ENCODE measurements at places on chromosomes 16 and 17.

- DNase-seq, result no peak
Measured at GRCh38 chr17:6941989-6942388, 53.9 kb upstream of the ALOX12 start.

GRCh38 chr17:68302666-68303065 is 11.4 kb downstream of the ARSG start:
- no peak for DNase-seq

GRCh38 chr17:15123593-15124263 is 141.4 kb downstream of the PMP22 start:
- no peak for DNase-seq

DNA sequence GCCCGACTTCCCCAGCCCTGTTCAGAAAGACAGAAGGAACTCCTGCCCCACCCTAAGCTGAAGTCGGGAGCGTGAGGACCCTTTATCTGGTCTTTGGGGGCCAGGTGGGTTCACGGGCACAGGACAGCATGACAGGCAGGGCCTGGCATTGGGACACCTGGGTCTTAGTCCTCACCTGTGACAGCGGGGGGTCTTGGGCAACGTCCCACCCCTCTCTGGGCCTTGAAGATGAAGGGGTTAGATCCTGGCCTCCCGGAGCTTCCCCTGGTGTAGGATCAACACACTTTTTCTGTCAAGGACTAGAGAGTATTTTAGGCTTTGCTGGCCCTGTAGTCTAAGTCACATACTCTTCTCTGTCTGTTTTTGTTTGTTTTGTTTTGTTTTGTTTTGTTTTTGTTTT is 65.1 kb downstream of the JPH3 start:
- DNase-seq, result no peak

DNA sequence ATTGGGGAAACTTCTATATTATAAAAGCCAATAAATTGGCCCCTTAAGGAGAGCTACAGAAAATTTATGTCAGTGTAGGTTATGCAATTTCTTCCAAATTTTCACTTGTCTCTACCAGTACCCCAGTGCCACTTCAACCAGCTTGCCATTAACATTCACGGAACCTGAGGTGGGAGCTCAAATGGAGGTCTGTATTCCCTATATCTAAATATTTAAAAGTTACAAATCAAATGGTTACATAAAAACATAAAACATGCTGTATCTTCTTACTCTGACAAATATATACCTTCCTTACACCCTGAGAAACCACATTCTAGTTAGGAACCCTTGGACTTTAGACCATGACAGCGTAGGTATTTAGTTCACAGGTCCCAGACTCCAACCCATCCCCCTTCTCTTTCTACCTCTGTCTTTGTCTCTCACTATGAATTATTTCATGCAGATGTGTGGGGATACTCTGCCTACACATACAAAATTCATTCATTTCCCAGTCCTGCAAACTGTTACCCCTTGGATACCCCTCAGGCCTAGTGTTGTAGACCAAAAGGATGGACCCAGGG is 127.8 kb upstream of the PMFBP1 start:
- DNase-seq, result no peak

GRCh38 chr16:57089406-57089805 is 3.0 kb upstream of the CPNE2 start:
- no peak for DNase-seq

GRCh38 chr17:27807567-27808470 is 7.5 kb upstream of the NOS2 start:
- DNase-seq, result peak; percentile 95

GRCh38 chr16:85168732-85169256 is 56.5 kb upstream of the CIBAR2 start:
- peak; percentile 26 for DNase-seq

DNA sequence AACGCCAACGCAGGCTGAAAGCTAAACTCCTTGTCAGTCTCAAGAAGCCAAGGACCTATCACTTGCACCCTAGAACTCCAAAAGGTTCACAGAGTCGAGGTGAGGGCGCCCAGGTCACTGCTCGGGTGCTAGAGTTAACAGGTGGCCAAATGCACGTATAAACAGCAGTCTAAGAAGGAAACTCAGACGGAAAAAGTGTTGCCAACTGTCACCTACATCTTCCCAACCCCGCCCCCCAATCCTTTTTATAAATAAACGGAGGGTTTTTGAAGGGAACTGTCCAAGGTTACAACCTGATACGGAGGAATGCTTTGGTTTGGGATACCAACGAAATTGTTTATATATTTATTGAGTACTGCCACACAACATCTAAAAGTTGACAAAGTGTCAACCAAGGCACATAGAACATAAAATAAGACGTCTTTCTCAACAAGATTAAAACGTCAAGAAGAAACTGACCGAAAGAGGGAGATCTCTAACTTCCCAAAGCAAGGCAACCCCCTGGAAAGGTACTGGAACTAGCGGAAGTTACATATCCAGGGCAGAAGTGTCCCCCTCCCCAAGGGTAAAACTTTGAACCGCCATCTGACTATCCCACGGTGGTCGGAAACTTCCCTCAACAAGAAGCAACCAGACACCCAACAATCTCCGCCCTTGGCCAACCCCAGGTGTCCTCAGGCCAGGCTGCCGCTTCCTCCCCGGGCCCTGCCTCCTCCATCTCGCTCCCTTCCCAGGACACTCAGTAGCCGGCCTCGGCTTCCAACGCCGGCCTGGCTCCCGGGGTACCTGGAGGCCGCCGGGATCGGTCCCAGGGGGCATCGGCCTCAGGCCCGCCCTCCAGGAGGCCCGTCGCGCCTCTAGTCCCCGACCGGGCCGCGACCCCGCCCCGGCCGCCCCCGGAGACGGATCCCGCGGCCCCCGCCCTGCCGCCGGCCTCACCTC is 982 bp downstream of the SPAG9 start:
- peak; percentile 80 for DNase-seq

DNA sequence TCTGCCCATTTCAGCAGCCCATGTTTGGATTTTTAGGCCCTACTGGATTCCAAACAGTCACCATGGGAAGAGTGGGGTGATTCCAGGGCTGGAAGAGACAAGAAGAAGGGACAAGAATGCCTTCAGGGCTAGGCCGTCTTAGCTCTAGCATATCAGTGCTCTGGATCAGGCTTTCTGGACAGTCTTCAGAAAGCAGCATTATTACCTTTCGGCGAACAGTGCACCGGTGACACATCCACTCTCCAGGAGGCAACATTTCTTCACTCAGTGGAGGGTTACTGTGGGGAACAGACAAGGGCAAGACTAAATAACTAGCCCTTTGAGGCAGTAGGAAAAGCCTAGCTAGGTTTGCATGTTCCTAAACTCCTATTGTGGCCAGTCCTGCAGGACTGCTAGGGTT is 23.9 kb upstream of the DHRS13 start:
- no peak for DNase-seq

DNA sequence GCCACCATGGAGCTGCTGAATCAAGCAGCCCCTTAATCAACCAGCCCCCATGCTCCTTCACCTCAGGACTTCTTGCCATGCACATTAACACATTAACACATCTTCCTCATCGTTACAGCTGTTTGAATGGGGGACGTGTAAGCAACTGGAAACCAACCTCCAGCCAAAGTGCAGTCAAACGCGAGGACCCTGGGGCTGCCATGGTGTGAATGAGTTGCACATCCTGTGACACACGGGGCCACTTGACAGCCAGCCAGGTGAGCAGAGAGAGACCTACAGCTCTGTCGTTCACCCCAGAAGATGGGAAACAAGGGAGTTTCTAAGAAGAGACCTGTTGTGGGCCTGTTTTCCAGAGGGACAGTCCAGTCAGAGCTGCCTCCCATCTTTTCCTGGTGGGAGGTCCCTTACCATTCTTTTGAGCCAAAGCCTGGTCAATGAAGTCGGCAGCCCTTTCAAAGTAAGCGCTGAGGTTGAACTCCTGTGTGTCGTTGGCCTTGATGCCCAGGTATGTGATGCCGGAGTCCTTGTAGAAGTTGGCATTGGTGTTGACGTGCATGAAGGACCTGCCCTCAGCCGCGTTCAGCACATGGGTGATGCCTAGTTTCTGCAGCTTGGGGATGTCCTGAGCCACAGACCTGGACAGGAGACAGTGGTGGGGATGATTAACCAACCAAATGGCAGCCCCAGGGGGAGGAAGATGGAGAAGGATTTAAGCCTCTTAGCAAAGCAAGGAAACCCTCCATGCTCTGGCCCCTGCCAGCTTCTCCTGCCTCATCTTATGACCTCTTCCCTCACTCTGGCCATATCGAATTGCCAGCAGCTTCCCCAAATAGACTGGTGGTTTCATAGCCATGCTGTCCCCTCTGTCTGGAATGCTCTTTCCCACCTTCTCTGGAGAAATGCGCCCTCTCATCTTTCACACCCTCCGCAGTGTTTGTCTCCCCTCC is 4.2 kb downstream of the DUSP3 start:
- DNase-seq, result no peak

DNA sequence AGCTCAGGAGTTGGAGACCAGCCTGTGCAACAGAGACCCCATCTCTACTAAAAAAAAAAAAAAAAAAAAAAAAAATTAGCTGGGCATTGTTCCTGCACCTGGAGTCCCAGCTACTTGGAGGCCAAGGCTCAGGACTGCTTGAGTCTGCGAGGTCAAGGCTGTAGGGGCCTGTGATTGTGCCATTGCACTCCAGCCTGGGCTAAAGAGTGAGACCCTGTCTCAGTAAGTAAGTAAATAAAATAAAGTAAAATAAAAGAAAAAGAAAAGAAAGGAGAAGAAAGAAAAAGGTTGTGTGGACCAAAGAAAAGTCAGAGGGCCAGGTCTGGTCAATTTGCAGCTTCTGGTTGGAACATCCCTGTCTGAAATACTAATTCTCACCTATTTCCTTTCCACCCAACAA is 18.4 kb downstream of the MT1X start:
- no peak for DNase-seq
